Neural crest cell (in vitro differentiated cells): ENCODE measurements at places on chromosomes 7 and 10. TPM values are rescaled to one million over a fixed set of nuclear protein-coding genes. Genes with fewer than 3 reads are reported as not detected.

The CPVL gene
- total RNA-seq, result 31.3 and 32.9 TPM in 2 replicates

The NKX2-3 gene
- not detected in 2 replicates for total RNA-seq

The TMEM176A gene
- total RNA-seq, result 2.0 TPM in 2 replicates

GRCh38 chr7:105112440-105113418 is 98.7 kb downstream of the KMT2E start:
- DNase-seq, result no peak

DNA sequence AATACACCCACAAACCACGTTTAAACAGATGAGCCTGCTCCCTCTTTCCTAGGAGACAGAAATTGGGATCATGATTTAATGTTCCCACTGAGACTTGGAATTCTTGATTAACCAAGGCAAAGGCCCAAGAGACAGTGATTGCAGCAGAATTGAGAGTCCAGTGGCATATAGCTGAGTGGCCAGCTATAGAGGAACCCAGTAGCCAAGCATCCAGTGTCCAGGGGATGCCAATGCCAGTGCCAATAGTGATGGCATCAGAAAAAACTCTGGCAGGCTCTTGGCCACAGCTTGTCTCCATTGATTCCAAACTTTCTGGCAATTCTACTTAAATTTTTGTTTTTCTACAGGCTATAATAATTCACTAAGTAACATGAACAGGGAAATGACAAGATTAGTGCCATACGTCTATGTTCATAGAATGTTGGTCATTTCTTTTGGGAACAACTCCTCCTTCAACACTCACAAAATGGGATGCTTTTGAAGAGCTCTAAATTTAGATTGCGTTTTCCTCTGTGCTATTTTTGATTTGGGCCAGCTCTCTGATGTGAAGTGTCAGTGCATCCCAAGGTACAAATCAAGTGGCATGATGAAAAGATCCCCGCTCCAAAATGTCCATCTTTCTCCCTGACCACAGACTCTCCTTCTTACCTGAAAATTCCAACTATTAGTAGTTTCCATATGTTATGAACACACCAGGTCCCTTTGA is 83.1 kb upstream of the A1CF start:
- DNase-seq, result no peak
